MV-4-11 (cell line): ENCODE measurements at places on chromosomes 16 and 17.

- no peak for DNase-seq
Measured at GRCh38 chr17:4599505-4600281, 15.4 kb downstream of the SMTNL2 start.

- no peak for DNase-seq
Measured at GRCh38 chr16:48846277-48846676, 236.3 kb upstream of the N4BP1 start.

- no peak for DNase-seq
Measured at GRCh38 chr16:72894293-72895151, 153.4 kb downstream of the ZFHX3 start.

- no peak for DNase-seq
Measured at GRCh38 chr16:67170168-67170948, at the start of gene NOL3. NOL3 (plus strand) TSS chr16:67170538.

- DNase-seq: no peak
Measured at GRCh38 chr17:5913032-5913531, 157.1 kb upstream of the WSCD1 start.

DNA sequence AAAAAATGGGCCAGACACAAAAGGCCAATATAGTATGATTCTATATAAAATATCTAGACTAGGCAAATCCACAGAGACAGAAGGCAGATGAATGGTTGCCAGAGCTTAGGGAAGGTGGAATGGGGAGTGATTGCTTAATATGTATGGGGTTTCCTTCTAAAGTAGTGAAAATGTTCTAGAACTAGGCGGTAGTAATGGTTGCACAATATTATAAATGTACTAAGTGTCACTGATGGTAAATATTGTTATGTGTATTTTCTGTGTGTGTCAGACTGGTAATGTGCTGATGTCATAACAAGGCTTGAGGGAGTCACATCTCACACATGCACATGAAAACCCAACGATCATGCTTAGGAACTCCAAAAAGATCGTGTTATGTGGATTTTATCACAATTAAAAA lies 106.9 kb upstream of the SIAH1 start:
- peak; percentile 56 for DNase-seq

DNA sequence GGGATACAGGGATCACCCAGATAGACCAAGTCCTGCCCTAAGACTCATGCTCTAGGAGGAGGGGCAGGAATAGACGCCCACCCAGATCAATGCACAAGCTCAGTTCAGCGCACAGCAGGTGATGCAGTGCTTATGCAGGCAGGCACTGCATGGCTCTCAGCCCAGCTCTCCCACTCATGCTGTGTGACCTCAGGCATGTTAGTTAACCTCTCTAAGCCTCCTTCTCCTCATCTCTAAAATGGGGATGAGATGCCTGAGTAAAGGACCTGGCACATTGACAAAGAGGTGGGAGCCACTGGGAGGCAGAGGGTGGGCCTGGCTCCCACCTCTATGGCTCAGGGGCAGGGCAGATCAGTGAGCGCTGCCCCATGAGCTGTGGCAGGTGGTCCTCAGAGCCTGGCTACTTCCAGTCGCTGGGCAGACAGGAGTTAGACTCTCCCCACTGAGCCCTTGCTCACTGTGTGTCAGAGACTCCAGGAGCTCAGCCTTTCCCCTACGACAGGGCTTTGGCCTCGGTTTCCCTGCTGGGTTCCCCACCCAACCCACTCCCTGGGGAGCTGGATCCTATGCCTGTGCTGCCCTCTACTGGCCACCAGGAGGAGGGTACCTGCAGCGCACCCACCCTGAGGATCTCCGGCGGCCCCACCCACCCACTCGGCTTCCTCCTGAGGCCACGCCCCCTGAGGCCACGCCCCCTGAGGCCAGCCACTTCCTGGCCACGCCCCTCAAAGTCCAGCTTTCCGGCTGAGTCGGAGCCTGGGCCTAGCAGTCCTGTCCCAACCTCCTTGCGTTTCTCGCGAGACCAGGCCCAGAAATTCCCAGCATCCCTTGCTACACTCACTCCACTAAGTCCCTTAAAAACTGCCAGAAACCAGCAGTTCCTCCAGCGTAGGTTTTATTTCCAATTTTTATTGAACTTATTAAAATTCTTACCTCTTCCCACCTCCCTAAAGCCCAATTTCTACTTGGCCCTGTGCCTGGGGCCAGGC lies 196.1 kb downstream of the GSG1L start:
- peak; percentile 18 for DNase-seq

GRCh38 chr17:17303847-17304490 lies 796 bp downstream of the NT5M start:
- DNase-seq: no peak

DNA sequence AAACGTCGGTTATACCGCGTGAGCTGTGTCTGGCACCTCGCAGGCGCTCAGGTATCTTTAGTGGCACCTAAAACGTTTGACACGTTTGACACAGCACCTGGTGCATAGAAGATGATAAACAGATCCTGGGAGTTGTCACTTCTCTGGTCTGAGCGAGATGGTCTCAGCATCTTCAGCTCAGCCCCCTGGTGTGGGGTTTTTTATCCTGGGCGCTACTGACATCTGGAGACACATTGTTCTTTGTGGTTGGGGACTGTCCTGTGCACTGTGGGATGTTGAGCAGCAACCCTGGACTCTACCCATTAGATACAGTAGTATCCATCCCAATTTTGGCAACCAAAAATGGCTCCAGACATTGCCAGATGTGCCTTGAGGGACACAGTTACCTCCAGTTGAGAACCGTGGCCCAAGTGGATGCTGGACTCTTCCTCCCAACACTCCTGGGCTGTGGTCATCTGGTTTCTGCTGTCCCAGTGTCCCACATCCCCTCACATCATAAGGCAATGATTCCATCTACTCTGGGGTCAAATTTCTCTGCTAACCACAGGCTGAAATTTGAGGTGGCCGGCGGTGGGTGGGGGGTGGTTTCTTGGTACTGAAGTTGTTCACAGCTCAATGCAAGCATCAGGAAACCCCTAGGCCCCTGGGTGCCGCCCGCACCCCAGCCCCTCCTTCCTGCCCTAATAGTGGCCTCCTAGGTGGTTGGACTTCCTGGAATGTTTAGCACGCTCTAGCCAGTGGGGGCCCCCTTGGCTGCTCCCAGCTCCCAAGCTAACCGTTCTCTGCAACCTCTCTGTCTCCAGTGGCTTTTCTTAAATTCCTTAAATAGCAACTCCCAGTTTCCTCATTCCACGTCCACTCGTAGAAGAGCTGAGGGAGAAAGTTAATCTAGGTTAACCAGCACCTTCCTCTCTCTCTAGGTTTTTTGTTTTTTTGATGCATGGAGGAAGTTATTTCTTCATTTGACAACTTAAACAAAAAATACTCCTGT lies 124.8 kb downstream of the ABCC1 start:
- DNase-seq: peak; percentile 94

DNA sequence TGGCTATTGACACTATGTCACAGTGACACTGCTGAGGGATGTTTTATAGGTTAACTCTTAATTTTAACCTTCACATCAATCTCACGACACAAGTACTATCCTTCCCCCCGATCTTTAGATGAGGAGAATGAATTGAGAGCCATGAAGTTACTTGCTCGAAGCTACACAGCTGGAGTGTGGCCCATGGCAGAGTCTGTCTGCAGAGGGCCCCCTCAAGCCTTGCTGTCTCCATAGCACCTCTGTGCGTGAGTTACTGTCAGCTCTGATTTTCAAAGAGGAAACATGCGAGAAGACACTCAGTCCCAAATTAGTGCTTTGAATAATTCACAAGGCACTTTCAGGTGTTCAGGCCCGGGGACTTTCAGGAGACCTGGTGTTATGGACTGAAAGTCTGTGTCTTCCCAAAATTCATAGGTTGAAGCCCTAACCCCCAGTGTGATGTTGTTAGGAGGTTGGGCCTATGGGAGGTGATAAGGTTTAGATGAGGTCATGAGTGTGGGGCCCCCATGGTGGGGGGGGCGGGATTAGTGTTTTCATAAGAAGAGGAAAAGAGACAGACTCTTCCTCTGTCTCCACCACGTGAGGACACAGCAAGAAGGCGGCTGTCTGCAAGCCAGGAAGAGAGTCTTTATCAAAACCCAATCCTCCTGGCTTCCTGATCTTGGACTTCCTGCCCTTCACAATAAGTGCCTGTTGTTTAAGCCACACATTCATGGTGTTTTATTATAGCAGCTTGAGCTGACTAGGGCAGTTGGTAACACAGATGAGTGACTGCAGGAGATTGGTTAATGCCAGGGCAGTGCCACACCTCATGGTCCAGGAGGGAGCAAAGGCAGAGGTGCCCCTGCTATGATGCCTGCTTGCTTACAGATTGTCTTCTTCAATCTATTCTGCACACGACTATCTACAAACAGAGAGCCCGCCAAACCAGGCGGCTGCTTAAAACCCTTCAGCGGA lies 281.8 kb downstream of the HAPSTR1 start:
- peak; percentile 49 for DNase-seq

DNA sequence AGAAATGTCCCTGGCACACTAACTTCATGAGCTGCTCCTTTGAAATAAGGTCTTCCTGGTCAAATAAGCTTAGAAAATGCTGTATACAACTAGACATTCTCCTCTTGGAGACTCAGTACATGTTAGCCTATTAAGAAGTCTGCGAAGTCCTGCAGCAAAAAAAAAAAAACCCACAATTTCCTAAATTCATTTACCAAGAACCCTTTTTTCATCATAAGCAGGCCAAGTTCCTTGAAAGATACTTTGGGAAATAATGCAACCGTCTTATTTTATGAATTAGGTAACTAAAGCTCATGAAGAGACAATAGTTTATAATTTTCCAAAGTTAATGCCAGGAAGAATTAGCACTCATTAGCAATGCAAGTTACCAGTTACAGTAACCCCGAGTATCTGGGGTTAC lies 49.0 kb upstream of the HAS3 start:
- DNase-seq: peak; percentile 13

DNA sequence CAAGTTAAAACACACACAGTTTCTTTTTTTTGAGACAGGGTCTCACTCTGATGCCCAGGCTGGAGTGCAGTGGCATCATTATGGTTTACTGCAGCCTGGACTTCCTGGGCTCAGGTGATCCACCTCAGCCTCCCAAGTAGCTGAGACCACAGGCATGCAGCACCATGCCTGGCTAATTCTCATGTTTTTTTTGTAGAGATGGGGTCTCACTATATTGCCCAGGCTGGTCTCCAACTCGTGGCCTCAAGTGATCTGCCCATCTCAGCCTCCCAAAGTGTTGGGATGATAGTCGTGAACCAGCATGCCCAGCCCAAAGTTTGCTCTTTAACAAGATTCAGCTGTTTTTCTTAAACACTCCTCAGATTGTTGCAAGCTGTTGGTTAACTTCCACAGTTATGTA lies 39.0 kb downstream of the PRPSAP2 start:
- no peak for DNase-seq
